ENCODE measurements at places on chromosomes 2 and 18.

DNA sequence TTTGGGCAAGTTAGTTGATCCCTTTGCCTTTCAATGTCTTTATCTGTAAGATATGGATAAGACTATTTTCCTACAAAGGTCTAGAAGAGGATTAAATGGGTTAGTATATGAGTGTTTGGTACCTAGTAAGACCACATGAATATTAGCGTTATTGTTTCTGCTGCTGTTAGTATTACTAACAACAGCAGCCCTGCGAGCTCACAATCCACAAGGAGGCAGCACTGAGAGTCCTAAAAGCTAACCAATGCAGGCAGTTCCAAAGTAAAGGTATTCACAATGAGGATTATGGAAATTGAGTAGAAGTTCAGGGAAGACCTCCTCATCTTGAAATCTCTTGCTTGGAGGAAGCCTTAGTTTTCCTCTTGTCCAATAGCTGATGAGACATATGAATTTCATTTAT is 248.9 kb downstream of the TDRD15 start:
- no peak for DNase-seq

DNA sequence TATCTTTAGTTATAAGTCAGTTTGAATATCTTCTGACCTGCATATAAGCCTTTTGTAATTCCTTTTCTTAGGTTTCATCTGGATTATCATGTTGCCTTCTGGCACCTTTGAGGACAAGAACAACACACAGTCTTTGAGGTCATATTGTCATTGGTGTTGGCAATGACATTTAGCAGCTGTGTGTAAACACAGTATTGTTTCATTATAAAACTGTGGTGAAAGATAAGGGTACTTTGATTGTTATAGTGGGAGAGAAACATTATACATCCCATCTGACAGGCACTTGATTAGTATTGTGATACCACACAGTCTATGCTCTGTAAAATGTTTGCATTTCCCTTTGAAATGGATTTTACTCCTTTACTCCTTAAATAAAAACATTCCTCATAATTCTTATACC is 313.5 kb downstream of the RPRM start:
- no peak for DNase-seq

GRCh38 chr2:75751824-75752468 is 41.2 kb upstream of the GCFC2 start:
- DNase-seq = no peak

GRCh38 chr18:66210875-66211274 is 393.0 kb downstream of the CDH19 start:
- no peak for DNase-seq

GRCh38 chr2:236044191-236044590 is 124.0 kb downstream of the GBX2 start:
- DNase-seq = no peak

DNA sequence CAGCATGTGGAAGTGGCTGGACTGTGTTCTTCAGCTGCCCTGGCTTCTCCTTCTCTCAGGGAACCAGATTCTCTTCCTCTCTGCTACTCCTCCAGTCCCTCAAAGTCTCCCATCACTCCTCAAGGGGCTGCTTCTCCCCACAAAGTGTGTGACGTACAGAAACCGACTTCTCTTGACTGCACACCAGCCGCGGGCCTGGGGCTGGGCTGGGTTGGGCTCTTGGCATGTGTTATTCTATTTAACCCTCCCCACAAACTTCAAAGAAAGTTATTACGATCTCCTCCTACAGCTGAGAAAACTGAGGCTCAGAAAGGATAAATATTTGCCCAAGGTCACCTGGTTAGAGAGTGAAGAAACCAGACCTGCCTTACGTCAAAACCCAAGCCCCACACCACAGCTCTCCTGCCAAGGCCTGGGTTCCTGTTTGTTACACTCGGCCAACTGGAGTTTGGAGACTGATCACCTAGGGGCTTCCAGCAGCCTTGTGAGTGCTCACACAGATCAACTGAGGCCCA is 269.0 kb downstream of the TFCP2L1 start:
- DNase-seq = no peak

Data from CD4-positive, alpha-beta T cell treated with Interleukin-6 at 100 ng/mL for 8 hours (primary cell).